Kidney glomerular epithelial cell (primary cell): ENCODE measurements at places on chromosomes 1 and 21.

DNA sequence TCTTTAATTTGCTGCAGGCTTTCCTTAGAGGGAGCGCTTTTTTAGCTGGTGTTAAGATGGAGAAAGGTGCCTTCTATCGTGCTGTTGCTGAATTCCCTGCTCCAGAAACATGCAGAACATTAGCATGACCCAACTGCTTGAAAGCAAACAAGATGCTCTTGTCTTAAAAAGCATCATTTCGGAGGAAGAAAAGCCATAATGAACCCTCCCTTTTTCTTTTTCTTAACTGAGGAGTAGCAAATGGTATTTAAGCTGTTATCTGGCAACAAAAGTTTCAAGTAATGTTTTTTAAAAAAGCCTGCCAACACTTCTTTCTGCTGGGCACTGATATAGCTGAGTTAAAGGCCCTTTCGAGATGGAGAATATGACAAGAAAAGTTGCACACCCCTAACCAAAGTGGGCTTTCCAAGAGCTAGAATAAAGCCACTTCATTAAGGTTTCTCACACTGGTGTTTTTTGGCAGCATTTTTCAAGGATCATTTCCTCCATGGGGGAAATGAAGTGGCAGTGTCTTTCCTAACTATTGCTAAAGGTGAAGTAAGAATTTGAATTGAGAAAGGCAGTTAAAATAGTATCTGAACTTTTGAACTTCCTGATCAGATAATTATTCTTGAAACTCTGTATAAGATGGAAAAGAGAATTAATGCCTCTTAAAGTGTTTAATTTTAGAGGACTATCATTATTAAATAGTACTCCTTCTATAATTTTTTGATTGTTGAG, 38.8 kb downstream of the ST6GALNAC5 start:
- no peak for DNase-seq

- DNase-seq: no peak
Observed at GRCh38 chr1:45177452-45177851, 29.0 kb downstream of the ZSWIM5 start.

- no peak for DNase-seq
Observed at GRCh38 chr21:35035581-35035980, 13.5 kb downstream of the RUNX1 start.

DNA sequence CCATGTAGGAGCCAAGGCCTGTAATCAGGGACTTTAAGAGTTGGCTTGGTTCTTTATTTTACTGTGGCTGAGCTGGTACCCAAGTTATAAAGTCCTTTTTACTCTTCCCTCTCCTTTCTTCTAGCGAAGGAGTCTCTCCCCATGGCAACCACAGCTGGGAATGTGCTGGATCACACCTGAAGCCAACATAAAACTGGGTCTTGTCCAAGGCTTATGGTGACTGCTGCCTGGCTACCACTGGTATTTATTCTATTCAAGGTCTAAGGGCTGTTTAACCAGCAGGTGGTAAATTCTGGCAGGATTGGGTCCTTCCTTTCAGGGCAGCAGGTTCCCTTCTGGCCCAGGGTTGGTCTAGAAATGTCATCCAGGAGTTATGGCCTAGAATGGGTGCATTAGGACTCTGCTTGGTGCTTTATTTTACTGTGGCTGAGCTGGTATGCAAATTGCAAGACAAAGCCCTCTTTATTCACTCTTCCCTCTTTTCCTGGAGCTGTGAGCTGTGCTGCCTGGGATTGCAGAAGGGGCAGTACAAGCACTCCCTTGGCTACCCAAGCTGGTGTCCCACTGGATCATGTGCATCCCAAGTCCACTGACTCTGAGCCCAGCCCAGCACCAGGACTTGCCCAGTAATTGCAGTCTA, 26.6 kb downstream of the SLC22A15 start:
- no peak for DNase-seq

DNA sequence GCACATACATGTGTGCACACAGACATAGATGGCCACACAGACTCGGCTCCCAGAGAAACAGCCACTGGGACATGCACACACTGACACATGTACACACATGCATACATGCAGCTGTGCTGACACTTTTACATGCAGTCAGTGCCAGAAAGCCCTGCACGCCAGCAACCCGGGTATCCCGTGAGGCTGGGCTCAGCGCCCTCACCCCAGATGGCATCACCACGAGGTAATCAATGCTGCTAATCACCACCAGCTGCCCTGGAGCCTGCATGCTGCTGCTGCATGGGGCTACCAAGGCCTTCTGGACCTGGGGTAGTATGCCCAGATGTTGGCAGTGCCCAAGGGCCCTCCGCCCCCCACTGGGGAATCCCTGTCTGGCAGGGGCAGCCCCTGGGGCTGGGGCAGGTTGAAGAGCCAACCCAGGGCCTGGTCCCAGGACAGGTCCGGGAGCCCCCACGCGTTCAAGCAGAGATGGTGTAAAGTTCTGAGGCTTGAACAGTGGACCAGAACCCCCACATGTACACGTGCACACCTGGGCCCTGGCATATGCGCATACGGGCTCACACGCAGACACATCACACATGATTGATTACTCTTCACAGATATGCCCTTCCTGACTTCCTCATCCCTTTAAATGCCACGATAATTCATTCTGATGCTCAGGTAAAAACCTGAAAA, 2.7 kb upstream of the COL16A1 start:
- DNase-seq: no peak

- no peak for DNase-seq
Observed at GRCh38 chr1:37391211-37392011, 83.0 kb upstream of the ZC3H12A start.
